ENCODE measurements at places on chromosomes 5 and 9.

- no peak for DNase-seq
These were observed 379 bp upstream of the EGFLAM start for GRCh38 chr5:38258042-38258318.

- no peak for DNase-seq
These were observed 242.4 kb upstream of the MEF2C start for GRCh38 chr5:89125372-89125771.

GRCh38 chr5:101473483-101473882, 570.4 kb upstream of the ST8SIA4 start:
- DNase-seq: no peak

DNA sequence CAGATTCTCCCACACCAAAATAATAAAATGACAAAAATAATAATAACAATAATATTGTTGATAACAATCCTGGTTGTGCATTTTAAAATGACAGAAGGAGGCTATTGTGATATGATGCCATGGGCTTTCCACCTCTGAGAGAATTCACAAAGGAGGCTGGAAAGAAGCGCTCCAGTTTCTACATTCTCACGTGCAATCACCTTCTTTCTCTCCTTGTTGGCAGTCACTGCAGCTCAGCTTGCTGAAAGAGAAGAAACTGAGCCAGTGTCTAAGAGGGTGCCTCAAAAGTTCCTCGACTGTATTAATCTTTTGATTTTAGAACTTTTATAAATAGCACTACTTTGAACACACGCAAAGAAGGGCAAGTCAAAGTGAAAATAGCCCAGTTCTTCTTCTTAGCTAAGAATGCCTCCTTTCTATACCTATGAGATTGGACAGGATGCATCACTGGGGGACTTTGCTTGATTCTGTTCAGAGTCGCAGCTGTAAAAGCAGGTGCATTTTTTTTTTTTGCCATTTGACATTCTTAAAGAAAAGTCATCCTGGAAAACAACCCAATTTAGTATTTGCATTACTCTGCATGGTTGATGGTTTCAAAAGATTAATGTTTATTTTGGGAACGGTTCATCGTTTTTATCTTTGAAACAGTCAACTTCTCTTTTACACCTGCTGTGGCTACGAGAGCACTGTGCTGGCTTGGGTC, 12.4 kb upstream of the SUB1 start:
- DNase-seq: no peak

- DNase-seq: no peak
These were observed 86.0 kb upstream of the CTSL start for GRCh38 chr9:87639949-87640348.

GRCh38 chr5:67050635-67051034, 146.0 kb downstream of the CD180 start:
- DNase-seq: no peak

- DNase-seq: no peak
These were observed 69.6 kb upstream of the ATP10B start for GRCh38 chr5:160921423-160922285.

DNA sequence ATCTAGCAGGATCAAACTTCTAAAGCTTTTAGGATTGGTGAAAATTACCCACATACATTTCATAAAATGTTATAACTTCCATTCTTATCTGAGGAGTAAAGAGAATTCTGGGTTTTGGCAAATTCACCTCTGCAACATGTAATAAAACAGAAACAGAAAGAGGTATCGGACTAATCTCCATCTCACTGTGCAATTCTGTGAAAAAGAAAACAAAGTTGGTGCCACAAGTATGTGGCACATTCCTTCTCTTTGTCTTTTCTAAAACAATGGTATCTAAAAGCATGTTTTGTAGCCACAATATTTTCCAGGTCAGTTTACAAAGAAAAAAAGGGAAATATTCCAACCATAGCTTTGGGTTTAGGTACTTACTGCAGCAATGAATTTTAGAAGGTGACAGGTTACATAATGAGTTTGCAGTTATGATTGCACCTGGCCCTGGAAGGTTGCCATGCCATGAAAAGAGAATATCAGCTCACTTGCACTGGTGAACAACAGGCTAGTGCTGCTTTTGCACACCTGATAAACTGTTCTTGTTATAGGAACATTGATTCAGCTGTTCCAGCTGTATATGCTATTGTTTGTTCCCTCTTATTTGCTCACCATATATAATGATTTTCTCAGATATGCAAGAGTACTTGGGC, 491.3 kb upstream of the MEF2C start:
- DNase-seq: no peak

DNA sequence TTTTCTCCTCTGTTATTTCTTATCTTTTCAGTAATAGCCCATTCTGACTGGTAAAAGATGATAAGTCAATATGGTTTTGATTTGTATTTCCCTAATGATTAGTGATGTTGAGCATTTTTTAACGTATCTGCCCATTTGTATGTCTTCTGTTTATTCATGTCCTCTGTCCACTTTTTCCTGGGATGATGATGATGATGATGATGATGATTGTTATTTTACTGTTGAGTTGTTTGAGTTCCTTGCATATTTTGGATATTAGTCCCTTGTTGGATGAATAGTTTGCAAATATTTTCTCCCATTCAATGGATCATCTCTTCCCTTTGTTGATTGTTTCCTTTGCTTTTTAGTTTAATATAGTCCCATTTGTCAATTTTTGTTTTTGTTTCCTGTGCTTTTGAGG, 27.0 kb downstream of the UTP15 start:
- DNase-seq: no peak

DNA sequence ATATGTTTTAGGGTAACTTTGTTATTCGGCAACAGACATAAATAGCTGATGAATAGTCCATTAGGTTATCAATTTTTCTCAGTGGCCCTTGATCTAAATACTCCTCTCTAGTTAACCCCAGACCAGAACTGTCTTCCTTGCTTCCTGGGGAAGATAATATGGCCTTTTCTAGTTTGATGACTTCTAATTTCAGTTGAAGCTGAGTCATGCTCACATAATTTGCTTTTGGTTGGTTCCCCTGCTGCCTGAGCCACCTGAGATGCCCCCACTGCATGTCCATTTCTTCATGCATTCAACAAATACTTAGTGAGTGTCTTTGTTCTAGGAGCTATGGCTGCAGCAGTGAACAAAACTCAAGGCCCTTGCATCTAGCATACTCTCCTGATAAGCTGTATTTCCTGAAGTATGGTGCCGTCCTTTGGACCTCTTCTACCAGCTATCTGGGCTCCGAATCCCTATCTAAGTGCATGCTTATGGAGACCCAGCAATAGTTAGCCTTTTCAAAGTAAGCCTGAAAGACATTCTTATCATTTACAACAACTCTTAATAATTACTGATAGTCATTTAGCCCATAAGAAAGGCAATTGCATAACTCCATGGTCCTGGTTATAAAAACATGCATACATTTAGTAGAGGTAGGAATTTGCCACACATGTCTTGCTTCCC, 84.5 kb upstream of the SLC12A2 start:
- DNase-seq: no peak

DNA sequence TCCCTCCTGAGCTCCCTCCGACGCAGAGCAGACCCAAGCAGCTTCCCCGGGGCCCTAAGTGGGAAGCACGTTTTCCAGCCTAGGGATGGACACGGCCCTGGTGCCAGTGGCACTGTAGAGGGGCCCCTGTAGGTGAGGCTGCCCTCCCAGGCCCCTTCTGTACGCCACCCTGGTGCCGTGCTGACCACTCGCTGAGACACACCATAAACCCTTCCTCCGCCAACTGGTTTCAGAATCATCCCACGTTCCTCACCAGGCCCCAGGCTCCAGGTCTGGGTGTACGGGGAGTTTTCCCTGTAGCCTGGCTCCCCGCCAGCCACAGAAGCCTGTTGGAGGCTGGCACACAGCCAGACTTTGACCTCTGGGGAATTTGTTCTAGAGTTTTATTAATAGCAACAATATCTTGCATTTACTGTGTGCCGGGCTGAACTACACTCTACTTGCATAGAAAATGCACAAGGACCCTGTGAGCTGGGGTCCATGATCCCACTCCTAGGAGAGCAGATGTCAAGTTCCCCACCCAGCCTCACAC, 18.2 kb upstream of the WDR38 start:
- DNase-seq: no peak

GRCh38 chr5:41707853-41708603, 162.2 kb downstream of the OXCT1 start:
- no peak for DNase-seq

- no peak for DNase-seq
These were observed 145.4 kb downstream of the SPATA31D1 start for GRCh38 chr9:82134010-82134409.

DNA sequence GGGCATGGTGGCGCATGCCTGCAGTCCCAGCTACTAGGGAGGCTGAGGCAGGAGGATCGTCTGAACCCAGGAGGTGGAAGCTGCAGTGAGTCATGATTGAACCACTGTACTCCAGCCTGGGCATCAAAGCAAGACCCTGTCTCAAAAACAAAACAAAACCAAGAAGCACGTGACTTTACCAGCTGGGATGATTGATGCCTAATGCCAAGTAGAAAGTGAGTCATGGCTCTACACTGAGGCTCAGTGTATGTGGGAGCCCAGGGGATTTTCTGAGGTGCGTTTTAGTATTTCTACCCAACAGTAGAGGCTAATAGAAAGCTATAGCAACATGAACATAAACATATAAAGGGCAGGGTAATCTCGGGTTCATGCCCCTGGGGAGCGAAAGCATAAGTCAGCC, 13.9 kb upstream of the BRD3OS start:
- DNase-seq: no peak

GRCh38 chr9:89488936-89489335, 9.0 kb downstream of the SEMA4D start:
- no peak for DNase-seq

GRCh38 chr9:93808115-93809029, 146.8 kb downstream of the BARX1 start:
- DNase-seq: no peak

DNA sequence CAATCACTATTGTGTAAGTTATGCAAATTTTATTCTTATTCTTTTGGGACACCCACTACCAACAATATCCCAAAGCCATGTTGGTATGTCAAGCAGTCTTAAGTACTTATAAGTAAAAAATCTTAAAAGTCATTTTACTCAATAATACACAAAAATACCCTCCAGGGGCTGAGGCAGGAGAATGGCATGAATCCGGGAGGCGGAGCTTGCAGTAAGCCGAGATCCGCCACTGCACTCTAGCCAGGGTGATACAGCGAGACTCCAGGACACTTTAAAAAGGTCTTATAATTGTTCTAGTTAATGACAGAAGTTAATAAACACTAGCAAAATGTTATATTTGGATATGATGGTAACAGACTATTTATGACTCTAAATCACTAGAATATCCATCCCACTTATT, 16.8 kb downstream of the CLINT1 start:
- no peak for DNase-seq

DNA sequence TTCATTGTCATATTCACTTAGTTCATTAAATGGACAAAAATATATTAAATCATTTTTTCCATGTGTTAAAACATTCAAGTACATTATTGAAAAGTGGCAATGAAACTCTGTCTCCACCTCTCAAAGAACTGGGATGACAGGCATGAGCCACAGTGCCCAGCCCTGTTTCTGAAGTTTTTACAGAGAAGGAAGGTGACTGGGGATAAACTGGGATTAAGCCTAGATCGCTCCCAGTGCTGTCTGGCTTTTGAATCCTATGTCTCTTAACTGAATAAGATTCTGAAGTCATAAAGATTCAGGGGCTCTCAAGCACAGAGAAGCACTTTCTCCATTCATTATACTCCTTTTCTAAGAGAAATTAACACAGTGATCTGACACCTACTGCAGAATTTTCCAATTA, 88.3 kb downstream of the SLC38A9 start:
- no peak for DNase-seq

DNA sequence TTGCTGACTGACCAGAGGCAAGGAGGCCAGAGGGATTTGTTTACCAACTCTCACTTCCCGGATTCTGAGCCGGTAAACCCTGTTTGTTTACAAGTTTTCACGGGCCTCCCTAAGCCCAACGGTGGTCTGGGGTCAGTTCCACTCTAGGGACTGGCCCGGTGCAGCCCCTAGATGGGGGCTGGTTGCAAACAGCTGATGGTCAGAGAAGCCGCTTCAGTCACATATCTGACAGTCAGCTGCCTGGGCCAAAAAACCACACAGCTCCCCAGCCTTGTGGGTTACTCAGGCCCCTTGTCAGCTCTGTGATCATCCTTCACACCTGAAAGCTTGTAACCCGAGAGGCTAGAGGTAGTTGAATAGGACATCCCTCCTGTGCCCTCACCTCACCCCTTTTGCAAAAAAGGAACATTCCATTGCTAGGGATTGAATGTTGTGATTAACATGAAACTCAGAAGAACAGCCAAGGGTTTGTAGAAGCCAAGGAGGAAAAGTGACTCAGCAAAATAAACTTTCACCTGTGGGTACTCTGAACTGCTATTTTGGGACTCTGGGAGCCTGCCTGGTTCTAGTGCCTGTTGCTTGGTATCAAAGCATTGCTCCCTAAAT, 40.4 kb downstream of the SAR1B start:
- DNase-seq: no peak

DNA sequence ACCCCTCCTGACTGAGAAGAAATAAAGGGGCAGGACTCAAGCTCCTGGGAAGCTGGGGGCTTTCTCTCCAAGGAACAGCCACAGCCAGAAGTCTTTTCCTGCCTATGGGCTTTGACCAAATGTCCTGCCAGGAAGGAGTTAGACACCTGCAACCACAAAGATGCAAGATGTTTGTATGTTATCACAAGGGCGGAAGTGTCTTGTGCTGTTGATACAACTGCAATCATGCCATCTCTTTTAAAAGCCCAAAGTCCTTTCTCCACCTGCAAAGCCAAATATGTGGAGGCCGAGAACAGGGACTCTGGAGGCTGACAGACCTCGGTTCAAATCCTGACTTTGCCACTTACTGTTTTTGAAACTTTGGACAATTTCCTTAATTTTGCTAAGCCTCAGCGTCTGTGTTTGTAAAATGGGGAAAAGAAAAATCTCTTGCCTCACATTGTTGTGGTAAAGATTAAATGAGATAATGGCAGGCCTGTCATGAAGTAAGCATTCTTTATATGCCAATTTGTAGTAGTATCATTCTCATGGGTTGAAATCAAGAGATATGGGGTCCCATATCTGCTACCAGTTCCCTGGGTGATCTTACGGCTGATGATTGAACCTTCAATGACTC, 17.0 kb downstream of the HRH2 start:
- no peak for DNase-seq

DNA sequence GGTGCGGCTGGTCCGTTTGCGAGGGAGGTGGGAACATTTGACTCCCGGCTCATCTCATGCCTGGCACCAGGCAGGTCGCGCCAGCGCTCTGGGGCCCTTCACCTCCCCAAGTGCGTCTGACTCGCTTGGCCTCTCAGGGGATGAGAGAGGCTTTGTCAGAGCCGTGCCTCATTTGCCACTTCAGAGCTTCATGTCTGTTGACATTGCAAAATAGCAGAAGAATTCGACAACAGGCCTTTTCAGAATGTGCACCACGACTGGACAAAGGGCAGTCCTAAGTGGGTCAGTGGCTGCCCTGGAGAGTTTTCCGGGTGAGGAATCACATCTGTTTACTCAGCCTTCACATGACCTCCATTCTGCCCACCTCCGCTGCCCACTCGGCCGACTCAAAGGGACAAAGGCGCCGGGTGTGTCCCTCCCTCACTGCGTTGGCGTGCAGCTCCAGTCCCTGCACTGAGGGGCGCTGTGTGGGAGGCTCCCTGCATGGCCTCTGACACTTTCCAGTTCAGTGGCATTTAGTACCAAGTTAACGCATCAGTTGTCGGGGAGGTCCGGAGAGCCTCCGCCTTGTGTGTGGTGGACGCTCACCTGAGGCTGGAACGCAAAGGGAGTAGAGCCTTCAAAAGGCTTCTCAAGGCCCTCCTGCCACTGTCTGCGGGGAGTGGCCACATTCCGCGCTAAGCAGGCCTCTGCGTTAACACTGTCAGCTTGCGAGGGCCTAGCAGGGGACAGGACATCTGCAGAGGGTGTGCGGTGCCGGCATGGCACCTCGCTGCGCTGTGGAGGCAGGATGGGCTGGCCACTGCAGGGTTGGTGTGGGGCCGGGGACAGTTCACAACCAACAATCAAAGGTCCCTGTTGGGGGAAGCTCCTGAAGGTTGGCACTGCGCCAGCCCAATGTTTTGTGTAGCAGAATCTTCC, 171.5 kb downstream of the NXNL2 start:
- no peak for DNase-seq
